Effector memory CD4-positive, alpha-beta T cell (primary cell): ENCODE measurements at places on chromosomes 3 and 15.

DNA sequence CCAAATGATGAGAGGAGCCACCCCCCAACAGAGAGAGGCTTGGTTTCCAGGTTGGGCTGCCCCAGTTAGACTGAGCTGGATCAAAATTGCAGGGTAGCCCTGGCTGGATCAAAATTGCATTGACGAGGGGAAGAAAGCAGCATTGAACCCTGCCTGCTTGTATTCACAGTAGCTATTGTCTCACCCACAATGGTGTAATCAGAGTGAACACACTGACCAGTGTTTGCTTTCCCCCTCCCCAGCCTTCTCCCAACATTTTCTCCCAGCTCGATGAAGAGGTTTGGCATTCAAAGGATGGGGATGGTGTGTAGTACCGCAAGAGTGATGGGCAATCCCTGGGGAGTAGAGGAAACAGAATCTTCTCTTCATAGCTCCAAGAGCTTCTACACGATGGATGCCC, 223.8 kb downstream of the ADAMTS9 start:
- DNase-seq, result no peak

- no peak for DNase-seq
Measured at GRCh38 chr3:139588450-139588849, 48.9 kb upstream of the RBP1 start.

- DNase-seq, result no peak
Measured at GRCh38 chr3:194867270-194867983, 181.7 kb downstream of the FAM43A start.

DNA sequence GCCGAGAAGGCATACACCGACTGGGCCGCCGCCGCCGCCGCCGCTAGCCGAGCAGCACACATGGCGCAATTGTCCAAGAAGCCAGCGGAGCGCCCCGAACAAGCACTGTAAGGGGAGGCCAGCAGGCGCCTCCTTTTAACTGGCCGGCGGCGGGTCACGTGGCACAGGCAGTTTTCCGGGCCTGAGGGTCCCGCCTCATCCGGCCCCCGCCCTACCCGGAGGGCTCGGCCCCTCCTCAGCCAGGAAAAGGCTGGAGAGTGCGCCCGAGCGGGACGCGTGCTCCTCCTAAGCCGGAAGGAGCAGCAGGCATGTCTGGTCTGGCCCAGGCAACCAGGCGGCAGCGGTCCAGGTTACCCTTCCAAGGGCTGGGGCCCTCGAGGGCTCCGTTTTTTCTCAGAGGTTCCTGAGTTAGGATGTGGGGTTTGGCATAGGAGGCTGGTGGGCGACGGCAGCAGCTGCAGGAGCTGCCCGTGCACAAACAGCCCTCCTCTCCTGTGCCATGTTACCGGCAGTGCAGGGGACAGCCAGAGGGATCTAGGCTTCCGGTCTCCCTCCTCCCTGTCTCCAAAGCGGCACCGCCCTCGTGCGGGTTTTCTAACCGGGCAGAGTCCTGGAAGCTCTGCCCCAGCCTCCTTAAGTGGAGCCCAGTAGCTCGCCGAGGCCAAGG, at the start of gene GPX1:
GPX1 (minus strand) TSS at position 137 of the 667 bp plus-strand sequence; CDS start at position 62, 75 bp downstream.
- DNase-seq, result peak; percentile 64

GRCh38 chr15:70569091-70569713, 194.2 kb downstream of the UACA start:
- DNase-seq, result no peak

- no peak for DNase-seq
Measured at GRCh38 chr3:71693641-71694040, 31.6 kb downstream of the EIF4E3 start.

- no peak for DNase-seq
Measured at GRCh38 chr3:112136046-112136445, 3.0 kb upstream of the GCSAM start.

- no peak for DNase-seq
Measured at GRCh38 chr3:111418391-111418790, 123.6 kb upstream of the CD96 start.

- DNase-seq, result no peak
Measured at GRCh38 chr3:143266927-143267326, 147.4 kb downstream of the CHST2 start.

DNA sequence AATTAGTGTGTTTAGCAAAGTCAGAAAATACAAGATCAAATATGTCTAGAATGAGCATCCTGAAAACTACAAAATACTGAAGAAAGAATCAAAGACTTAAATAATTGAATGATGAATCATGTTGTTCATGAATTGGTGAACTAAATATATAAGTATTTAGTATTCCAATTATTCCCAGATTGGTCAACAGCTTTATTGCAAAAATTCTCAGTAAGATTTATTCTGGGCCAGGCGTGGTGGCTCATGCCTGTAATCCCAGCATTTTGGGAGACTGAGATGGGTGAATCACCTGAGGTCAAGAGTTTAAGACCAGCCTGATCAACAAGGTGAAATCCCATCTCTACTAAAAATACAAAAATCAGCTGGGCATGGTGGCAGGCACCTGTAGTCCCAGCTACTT, 250.0 kb upstream of the NECTIN3 start:
- DNase-seq, result no peak

DNA sequence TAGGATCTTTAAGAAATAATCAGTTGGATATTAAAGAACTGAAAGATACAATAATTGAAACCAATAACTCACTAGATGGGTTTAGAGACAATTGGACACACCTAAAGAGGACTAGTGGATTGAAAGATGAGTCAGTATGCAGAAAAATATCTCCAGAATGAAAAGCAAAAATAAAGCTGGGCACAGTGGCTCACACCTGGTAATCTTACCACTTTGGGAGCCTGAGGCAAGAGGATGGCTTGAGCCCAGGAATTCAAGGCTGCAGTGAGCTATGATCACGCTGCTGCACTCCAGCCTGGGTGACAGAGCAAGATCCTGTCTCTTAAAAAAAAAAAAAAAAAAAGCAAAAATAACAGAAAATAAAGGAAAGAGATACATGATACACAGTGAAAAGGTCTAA, 37.4 kb upstream of the CCDC174 start:
- DNase-seq, result no peak

DNA sequence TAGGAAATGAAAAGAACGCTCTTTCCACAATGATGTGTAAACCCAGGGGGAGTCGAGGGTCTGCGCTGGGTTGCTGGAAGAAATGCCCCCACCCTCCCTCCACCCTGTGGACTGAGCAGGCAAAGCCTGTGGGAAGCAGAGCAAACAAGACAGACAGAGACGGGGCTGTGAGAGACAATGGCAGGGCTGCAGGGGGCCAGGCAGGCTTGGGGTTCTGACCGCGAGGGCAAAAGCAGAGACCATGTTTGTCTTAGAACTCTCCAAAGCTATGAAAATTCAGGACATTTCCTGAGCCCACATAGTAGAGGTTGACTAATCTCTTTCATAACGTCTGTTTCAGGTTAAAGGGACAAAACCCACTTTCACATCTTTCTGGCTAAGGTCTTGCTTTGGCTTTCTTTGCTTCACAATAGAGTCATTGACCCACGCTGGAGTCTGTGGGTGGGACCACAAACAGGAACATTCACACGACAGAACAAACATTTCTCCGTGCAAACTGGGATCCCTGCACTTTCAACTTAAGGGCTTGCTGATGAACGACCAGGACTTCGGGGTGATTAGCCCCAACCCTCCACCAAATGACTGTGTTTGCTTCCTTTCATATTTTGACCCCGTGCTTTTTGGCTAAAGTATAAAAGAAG, 156.0 kb upstream of the TPM1 start:
- DNase-seq, result no peak

GRCh38 chr3:186510374-186511079, 33.7 kb downstream of the CRYGS start:
- no peak for DNase-seq

GRCh38 chr3:151504606-151505005, 43.7 kb upstream of the IGSF10 start:
- DNase-seq, result no peak

DNA sequence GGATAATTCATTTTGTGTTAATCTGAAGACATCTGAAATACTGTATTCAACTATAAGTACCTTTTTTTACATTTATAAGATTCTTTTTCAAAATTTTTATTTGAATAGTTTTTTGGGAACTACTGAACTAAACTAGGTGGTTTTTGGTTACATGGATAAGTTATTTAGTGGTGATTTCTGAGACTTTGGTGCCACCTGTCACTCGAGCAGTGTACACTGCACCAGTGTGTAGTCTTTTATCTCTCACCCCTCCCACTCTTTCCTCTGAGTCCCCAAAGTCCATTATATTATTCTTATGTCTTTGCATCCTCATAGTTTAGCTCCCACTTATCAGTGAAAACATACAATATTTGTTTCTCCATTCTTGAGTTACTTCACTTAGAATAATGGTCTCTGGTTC, 57.6 kb downstream of the CD86 start:
- no peak for DNase-seq

DNA sequence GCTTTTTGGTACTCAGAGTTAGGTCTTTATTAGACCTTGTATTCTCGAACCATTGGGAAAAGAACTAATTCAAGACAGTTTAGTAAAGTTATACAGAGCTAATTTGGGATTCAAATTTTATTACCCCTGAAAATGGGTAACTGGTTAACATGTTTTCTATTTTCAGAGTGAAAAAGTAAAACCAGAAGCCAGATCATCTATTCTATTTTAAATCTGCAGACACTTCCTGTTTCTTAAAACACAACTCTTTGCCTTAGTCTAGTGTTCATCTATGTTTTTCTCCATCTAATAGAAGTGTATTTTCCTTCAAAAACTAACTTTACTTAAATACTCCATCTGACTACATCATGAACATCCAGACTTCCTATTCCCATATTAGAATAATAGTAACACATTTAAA, 113.4 kb downstream of the CCNL1 start:
- no peak for DNase-seq

DNA sequence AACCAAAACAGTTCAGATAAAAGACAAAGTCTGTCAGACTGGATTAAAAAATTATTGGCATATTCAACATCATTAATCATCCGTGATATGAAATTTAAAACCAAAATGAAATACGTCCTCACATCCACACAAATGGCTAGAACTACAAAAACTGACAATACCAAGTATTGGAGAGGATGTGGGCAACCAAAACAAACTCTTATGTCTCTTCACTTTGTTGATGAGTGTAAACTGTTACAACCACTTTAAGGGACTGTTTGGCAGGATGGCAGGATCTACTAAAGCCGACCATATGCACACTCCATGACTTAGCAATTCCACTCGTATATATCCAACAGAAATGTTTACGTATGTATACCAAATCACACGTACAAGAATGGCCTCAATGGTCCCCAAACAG, 24.8 kb upstream of the C15orf40 start:
- no peak for DNase-seq

- peak; percentile 56 for DNase-seq
Measured at GRCh38 chr3:45664578-45664977, 24.6 kb upstream of the SACM1L start.

GRCh38 chr3:171960159-171960558, 79.2 kb upstream of the FNDC3B start:
- DNase-seq, result no peak

GRCh38 chr15:94352636-94353487, 121.5 kb downstream of the MCTP2 start:
- DNase-seq, result no peak

GRCh38 chr3:124345845-124346244, 353.9 kb upstream of the ROPN1 start:
- no peak for DNase-seq

DNA sequence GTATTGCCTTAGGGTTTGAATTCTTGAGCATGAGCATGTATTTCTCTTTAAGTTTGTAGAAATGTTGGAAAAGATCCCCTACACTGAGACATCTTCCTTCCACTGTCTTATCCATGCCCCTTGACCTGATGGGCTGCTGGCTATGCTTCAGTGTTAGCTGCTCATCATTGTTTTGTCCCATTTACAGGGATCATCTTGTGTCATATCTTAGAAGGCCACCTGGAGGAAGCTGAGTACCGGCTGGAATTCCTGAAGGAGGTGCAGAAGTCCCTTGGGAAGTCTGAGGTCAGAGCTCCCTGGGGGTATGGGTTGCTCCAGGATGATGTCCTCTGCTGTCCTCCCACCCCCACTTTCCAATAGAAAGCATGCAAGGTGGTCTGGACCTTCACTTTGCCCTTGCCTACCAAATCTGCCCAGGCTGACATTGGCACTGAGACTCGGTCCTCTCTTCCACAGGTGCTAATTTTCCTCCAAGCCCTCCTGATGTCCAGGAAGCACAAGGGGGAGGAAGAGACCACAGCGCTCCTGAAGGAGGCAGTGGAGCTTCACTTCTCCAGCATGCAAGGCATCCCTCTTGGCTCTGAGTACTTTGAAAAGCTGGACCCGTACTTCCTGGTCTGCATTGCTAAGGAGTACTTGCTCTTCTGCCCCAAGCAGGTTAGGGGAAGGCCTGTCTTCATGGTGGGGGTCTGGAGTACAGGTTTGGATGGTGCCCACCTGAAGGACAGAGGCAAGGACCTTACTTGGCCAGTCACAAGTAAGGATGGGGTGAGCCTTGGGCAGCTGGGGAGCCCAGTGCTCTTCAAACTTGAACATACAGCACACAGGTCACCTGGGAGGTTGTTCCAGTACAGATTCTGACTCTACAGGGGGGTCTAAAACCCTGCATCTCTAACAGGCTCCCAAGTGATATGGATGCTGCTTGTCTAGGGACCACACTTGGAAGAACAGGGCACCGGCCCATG, 17.7 kb downstream of the TTC21A start:
- DNase-seq, result no peak

DNA sequence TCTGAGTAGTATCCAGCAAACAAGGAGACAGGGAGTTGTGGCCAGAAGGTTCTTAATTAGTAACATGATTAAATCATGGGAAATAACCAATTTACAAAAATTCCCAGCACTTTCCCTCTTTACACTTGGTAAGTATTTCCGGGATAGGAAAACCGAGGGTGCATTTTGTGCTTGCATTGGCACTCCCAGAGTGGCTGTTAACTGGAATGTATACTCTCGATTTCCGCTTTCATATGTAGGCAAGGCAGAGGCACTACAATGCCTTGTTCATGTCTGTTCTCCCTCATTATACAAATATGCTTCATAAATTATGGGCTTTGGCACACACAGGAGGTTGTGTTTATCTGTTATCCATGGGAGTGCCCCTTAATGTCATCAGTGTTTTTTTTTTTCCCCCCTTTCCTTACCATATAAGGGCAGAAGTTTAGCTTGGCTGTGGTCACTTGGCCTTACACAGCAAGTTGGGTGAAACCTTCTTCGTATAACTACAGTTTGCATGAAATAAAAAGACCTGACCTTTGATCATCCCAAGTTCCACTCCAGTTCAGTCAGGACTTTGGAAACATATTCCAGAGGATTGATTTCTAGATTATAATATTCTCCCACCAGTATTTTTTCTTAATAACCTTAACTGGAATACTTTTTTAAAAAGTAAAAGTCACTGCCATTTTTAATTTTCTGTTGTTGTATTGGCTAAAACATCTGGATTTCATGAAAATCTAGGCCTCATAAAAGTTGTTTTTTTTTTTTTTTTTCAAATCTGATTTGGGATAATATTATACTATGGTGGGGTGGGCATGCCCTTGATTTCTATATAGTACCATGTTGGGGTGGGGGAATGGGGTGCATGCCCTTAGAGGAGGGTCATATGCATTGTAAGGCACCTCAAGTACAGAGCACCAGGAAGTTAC, 8.9 kb downstream of the TPM1 start:
- DNase-seq, result no peak

- no peak for DNase-seq
Measured at GRCh38 chr15:61992518-61992917, 67.7 kb downstream of the VPS13C start.
